Stimulated activated CD8-positive, alpha-beta memory T cell treated with anti-CD3 and anti-CD28 coated beads, Interleukin-12 subunit alpha, Interleukin-12 subunit beta, amount 100 ng/mL, for 1 hour (primary cell): ENCODE measurements at places on chromosomes 6 and 20.

- no peak for DNase-seq
Measured at GRCh38 chr6:18861204-18861603, 474.1 kb downstream of the RNF144B start.

DNA sequence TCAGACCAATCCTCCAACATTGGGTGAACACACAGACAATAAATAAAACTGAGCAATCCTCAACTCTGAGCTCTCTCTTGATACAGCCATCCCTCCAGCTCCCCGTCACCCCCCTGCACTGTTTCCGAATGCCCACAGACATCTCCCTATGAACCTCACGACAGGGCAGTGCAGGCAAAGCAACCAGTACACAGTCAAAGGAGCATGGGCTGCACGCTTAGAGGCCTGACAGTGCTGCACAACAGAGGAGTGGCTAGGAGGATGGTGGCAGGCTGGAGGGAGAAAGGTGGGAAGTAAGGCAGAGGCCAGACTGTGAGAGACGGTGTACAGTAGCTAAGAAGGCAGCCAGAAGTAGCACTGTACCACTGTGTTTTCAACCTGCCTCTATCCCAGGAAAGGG, 24.0 kb downstream of the FYN start:
- no peak for DNase-seq

- DNase-seq: no peak
Measured at GRCh38 chr6:67068781-67069180, 1361.8 kb upstream of the EYS start.

DNA sequence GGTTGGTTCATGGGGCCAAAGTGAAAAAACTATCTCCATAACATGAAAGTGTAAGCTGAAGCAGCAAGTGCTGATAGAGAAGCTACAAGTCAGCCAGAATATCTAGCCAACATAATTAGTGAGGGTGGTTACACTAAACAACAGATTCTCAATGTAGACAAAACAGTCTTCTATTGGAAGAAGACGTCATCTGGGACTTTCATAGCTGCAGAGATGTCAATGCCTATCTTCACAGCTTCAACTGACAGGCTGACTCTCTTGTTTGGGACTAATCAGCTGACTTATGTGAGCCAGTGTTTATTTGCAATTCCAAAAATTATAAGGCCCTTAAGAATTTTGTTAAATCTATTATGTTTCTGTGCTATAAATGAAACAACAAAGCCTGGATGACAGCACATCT, 63.2 kb downstream of the GMDS start:
- DNase-seq: no peak

DNA sequence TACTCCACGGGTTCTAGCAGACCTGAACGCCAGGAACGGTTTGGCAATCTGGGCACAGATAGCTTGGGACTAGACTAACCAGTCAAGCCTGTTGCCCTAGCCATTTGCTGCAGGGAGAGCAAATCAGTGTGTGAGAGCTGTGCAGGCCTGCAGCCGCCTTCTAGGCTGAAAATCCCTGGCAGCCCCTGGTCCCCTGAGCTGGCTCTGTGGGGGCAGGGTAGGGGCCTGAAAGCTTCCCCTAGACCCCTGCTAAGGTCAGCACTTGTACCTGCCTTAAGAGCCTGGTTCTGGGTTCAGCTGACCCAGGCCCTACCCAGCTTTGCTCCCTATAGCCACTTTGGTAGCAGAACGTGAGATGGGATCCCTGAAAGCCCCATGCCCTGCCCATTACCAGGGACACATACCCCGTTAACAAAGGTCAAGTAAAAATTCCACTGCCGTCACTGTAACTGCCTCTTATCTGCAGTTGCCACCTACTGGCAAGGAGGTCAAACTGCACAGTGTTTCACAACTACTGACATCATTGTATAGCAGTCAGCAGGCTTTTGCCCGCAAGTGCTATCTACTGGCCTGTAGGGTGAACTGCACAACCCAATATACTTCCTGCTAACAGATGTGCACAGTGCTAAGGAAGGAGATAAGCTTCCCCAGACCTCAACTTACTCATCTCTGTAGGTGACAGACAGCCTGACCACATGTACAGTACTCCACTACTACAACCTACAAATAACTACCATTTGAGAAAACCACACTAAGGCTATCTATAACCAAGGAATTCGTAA, 95.1 kb upstream of the OLIG3 start:
- DNase-seq: peak; percentile 27

GRCh38 chr20:19993958-19994669, 23.0 kb upstream of the NAA20 start:
- DNase-seq: no peak

DNA sequence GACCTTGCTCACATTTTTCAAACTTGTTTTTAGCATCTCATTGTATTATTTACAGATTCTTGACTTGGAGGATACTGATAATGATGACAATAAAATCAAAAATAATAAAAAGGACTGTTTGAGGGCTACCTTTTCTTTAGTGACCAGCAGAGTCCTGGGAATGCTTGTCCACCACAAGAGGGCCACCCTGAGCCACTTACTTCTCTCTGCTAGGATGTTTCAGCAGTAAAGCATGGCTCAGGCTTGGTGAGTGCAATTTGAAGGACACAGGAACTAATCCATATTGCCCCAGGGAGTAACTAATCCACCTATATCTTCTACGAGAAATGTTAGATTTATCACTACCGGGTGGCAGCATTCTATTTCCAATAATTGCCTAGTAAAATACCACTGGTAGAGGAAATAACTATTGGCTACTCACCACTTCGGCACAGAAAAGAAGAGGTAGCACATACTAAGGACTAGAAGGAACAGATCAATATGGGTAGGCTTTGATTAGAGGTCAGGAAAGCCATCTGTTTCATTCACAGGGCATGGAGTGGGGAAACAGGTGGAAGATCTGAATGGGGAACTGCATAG, 5.8 kb upstream of the KIAA0408 start:
- DNase-seq: peak; percentile 11

GRCh38 chr6:25454136-25454535, 175.0 kb downstream of the CARMIL1 start:
- DNase-seq: no peak

- no peak for DNase-seq
Measured at GRCh38 chr6:123263981-123264380, 267.9 kb downstream of the CLVS2 start.

DNA sequence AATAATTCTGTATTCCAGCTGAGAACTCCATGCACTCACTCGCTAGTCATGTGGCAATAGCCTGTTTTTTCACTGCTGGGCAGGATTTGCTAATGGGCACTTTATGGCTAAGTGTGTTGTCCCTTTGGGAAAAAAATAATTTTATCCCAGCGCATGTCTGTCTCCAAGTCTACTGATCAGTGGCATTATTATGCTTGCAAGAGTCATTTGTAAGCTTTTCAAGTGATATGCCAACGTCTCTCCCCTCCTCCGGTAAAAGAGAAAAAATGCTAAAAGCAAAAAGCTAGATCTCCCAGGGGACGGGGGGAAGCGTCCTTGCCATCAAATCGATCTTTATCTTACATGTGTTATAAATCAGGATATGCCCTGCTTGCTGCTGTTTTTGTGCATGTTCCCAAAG, 407.7 kb downstream of the CDH26 start:
- DNase-seq: no peak

GRCh38 chr6:35400111-35400510, 52.0 kb upstream of the FANCE start:
- no peak for DNase-seq
